Stimulated activated CD4-positive, alpha-beta T cell treated with anti-CD3 and anti-CD28 coated beads, Interleukin-1b, Interleukin-23, amount 100 ng/mL, for 4 hours (primary cell): ENCODE measurements at places on chromosomes 1 and 21.

DNA sequence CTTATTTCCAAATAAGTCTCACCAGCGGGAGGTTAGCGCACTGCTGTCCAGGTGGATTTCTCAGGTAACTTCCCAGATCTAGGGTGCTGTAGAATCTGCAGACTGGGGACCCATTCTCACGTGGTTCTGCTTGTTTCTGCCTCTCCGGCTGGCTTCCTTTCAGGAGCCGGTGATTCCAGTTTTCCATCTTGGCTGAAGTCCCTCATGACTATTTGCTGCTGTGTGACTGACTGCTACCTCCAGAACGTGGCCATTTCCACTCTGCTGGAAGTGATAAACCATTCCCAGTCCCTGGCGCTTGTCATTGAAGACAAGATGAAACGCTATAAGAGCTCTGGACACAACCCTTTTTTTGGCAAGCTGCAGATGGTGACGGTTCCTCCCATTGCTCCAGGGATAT, 76.0 kb downstream of the DOP1B start:
- DNase-seq, result no peak

- DNase-seq, result no peak
These were observed 68.9 kb downstream of the RHOU start for GRCh38 chr1:228804173-228804572.

DNA sequence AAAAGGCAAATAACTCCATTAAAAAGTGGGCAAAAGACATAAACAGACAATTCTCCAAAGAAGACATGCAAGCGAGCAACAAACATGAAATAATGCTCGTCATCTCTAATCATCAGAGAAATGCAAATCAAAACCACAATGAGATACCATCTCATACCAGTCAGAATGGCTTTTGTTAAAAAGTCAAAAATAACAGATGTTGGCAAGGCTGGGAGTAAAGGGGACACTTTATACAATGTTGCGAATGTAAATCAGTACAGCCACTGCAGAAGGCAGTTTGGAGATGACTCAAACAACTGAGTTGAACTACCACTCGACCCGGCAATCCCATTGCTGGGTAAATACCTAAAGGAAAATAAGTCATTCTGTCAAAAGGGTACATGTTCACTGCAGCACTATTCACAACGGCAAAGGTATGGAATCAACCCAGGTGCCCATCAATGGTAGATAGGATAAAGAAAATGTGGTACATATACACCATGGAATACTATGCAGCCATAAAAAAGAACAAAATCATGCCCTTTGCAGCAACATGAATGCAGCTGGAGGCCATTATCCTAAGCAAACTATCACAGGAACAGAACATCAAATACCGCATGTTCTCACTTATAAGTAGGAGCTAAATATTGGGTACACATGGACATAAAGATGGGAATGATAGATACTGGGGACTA, 25.9 kb downstream of the TSPAN2 start:
- DNase-seq, result no peak

DNA sequence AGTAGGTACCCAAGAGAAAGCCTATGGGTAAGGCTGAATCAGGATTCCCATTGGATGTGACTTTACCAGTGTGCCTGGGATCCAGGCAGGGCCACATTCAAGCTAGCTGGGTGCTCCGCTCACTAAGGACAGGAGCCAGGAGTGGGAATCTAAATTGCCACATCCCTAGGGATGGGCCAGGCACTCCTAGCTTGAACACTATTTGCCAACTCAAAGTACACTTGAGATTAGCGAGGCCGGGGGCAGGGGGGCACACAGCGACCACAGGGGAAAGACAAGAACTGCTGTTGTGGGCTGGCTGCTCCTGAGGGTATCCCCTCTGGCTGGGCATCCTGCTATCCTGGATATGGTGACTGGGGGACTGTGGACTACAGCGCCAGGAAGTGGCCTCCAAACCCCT, 4.3 kb downstream of the SLC45A3 start:
- DNase-seq, result no peak

DNA sequence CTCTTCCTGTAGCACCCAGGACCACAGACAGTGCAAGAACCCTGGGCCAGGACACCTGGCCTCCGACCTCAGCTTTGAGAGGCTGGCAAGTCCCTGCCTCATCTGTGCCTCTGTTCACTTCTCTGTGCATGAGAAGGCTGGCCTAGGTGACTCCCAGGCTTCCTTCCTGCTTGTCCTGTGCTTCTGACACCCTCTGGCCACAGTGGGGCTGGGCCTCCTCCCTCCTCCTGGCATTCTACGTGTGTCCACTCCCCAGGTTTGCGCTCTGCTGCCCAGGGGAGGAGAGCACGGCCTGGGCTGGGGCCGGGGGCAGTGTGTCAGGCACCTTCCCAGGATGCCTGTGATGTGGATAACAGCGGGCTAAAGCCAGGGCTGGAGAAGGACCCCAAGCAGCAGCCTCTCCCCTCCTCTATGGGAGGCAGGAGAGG, 30.3 kb upstream of the PKP1 start:
- no peak for DNase-seq
